ENCODE measurements at places on chromosomes 1 and 21. TPM values are rescaled to one million over a fixed set of nuclear protein-coding genes. Genes with fewer than 3 reads are reported as not detected.

The LRRC3 gene
- 5.8 TPM for total RNA-seq

DNA sequence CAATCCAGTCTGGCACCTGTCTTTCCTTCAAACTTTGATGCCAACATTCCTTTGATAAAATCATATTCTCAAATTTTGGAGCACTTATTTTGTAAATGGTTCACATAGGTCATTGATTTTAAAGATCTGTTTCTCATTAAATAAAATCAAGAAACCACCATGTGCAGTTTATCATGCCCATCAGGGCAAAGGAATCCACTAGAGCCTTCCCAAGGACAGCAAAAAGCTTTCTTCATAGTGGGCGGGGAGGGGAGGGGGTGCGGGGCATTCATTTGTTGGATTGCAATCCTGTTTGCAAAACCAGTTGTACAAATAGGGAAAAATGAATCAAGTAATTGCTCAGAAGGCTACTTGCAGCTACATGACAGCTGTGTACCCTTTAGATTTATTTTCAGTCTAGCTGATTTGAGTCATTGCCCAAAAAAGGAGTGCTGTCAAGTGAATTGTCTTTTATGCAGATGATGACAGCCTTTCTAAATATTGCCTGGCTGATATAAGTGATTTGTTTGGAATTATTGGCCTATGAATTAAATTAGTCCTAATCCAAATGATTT is 23.0 kb downstream of the LRRC8B start:
- no peaks in the 10 kb centered on the region for H3K36me3 ChIP-seq
- H3K4me3 ChIP-seq: no peak overlapping the region
- no peaks in the 10 kb centered on the region for H3K4me1 ChIP-seq
- no peak overlapping the region for H3K27ac ChIP-seq
- H3K27me3 ChIP-seq: no peaks in the 10 kb centered on the region

- H3K27me3 ChIP-seq: peaks cover 2% of the 10 kb centered on the region
- no peak overlapping the region for H3K27ac ChIP-seq
- peaks cover 17% of the 10 kb centered on the region for H3K36me3 ChIP-seq
- no peak overlapping the region for H3K4me3 ChIP-seq
These were observed 51.9 kb downstream of the DNTTIP2 start for GRCh38 chr1:93827128-93827527.

DNA sequence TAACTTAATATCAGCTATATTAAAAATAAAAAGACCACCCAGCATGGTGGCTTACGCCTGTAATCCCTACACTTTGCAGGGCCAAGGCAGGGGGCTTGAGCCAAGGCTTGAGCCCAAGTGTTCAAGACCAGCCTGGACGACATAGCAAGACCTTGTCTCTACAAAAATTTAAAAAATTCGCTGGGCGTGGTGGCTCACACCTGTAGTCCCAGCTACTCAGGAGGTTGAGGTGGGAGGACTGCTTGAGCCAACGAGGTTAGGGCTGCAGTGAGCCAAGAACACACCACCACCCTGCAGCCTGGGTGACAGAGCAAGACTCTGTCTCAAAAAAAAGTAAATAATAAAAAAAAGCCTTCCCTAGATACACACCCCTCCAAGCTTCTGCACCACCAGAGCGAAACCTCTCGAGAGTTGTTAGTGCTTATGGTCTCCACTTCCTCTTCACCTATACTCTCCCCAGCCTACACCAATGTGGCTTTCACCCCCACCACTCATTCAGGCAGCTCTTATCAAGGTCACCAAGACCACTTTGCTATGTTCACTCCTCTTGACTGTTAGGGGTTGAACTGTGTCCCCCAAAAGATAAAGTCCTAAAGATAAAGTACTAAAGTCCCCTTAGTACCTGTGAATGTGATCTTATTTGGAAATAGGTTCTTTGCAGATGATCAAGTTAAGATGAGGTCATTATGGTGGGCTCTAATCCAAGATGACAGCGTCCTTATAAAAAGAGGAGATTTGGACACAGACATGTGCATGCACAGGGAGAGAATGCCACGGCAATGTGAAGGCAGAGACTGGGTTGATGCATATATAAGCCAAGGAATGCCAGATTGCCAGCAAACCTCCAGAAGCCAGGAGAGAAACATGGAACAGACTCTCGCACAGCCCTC is 6.8 kb upstream of the PPP1R15B start:
- peak overlapping the region; percentile 6 for H3K4me3 ChIP-seq
- H3K27me3 ChIP-seq: peaks cover 4% of the 10 kb centered on the region
- H3K36me3 ChIP-seq: peaks cover 4% of the 10 kb centered on the region
- H3K4me1 ChIP-seq: peaks cover 8% of the 10 kb centered on the region
- H3K27ac ChIP-seq: no peak overlapping the region

GRCh38 chr1:4673494-4673893 is 19.1 kb downstream of the AJAP1 start:
- no peak overlapping the region for H3K4me3 ChIP-seq
- H3K27ac ChIP-seq: no peak overlapping the region
- H3K27me3 ChIP-seq: no peaks in the 10 kb centered on the region
- DNase-seq: no peak
- no peaks in the 10 kb centered on the region for H3K4me1 ChIP-seq

The BARHL2 gene
- total RNA-seq: 0.27 TPM

The TXNIP gene
- 126 TPM for total RNA-seq

The S100A7A gene
- total RNA-seq: not detected

DNA sequence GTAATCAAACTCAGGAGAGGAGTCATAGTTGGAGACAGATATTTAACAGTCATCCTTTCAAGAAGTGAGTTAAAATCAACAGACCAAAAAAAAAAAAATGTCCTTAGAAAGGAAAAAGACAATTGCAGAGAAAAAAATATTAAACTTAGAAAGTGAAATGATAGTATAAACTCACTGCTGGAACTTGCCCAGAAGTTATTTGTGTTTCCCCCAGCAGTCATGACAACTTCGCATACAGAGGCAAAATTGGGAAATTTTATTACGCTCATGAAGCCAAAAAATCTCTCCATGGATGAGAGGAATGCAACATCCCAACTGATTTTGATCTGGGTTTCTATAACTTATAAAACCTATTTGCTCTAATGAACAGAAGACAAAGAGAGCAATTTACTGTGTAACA is 198.2 kb downstream of the LRRC7 start:
- H3K4me1 ChIP-seq: no peaks in the 10 kb centered on the region
- H3K27ac ChIP-seq: no peak overlapping the region
- no peaks in the 10 kb centered on the region for H3K27me3 ChIP-seq
- H3K4me3 ChIP-seq: no peak overlapping the region
- H3K36me3 ChIP-seq: no peaks in the 10 kb centered on the region

DNA sequence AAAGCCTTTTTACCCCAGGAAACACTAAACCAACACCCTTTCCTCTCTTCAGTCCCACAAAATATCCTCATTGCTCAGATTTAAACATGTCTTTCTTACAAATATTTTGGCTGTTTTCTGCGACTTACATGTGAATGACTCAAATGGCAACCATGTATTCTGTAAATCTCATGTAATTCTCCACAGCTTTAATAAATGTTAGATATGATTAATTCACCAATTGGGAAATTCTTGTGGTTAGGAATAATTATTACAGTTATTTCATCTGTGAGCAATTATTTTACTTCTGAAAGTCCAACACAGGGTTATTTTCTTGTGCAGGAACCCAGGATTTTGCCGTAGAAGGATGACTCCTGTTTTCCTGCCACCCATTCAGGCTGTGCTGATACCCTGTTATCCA is 431.5 kb downstream of the LMO4 start:
- H3K27me3 ChIP-seq: no peaks in the 10 kb centered on the region
- H3K27ac ChIP-seq: no peak overlapping the region
- DNase-seq: no peak
- no peaks in the 10 kb centered on the region for H3K36me3 ChIP-seq
- no peak overlapping the region for H3K4me3 ChIP-seq

DNA sequence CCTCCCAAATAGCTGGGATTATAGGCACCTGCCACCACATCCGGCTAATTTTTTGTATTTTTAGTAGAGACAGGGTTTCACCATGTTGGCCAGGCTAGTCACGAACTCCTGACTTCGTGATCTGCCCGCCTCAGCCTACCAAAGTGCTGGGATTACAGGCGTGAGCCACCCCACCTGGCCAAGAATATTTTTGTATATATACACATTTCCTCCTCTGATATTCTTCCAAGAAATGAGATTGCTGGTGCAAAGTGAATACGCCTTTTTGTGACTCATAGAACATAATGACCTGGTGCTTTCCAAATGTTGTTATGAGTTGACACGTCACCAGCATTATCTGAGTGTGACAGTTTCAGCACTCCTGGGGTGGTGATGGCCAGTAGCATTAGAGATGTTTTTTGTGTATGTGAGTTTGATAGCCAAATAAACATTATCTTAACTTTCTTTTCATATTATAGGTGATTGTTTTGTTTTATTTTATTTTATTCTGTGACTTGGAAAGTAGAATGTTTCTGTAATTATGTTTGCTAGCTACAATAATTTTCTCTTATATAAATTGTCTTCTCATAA is 54.9 kb downstream of the KCNK1 start:
- peaks cover 4% of the 10 kb centered on the region for H3K27me3 ChIP-seq
- no peak overlapping the region for H3K27ac ChIP-seq
- H3K4me1 ChIP-seq: peaks cover 3% of the 10 kb centered on the region
- no peak for DNase-seq

The TRIM33 gene
- 69.3 TPM for total RNA-seq

DNA sequence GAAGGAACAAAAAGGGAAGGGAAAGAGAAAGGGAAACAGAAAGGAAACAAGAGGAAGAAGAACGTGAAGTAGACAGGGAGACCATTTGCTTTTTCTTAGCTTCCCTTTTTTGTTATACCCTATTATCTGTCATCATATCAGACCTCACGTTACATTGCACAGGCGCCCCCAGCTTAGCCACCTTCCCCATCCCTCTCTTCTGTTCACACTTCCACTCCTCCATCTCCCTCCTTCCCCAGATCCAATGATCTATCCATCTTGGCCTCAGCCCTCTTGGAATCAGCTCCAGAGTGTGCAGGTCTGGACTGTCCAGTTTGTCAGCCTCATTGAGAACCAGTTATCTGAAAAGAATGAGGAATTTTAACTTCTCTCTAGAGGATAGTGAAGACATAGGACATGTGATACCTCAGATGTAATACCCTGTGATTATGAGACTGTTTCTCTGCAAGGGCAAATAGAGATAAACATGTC is 101.1 kb upstream of the ERRFI1 start:
- no peak overlapping the region for H3K27ac ChIP-seq
- H3K4me3 ChIP-seq: no peak overlapping the region
- no peak for DNase-seq

DNA sequence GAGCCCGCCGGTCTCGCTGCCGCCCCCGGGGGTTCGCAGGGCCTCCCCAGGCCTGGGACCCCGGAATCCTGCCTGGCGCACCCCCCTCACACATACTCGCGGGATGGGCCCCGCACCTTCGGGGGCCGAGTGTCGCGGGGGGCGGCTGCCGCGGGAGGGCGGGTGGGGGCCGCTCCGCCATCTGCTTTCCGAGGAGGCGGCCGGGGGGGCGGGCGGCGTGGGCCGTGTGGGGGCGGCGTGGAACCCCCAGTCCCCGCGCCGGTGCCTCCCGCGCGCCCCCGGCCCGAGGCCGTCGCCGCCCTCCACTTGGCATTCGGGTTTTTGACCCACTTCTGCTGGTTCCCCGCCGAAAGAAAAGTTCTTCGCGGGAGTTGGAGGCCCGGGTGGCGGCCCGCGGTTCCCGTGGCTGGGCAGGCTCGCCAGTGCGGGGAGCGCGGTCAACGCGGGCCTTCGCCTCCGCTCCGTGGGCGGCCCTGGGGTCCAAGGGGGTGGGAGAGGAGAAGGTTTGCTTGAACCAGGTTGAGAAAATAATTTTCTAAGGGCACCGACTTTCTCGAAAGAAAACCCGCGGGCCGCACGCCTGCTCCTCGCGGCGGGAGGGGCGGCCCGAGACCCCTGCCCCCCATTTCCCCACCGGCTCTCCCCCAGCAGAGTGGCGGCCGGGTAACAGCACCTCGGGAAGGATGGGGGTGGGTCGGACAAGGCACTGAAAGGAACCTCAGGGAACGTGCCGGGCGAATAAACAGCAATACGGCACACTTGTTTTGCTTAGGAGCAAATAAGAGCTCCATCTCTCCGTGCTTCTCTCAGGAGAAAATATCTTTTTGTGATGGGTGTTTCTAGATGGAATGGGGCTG is 1.6 kb downstream of the PHF13 start:
- H3K27ac ChIP-seq: no peak overlapping the region
- no peaks in the 10 kb centered on the region for H3K36me3 ChIP-seq
- DNase-seq: peak; percentile 36
- H3K4me3 ChIP-seq: peak overlapping the region; percentile 88
- H3K4me1 ChIP-seq: peaks cover 3% of the 10 kb centered on the region

The SEMA4A gene
- 4.0 TPM for total RNA-seq

The KCNJ15 gene
- total RNA-seq: not detected

The SMIM1 gene
- 7.5 TPM for total RNA-seq

DNA sequence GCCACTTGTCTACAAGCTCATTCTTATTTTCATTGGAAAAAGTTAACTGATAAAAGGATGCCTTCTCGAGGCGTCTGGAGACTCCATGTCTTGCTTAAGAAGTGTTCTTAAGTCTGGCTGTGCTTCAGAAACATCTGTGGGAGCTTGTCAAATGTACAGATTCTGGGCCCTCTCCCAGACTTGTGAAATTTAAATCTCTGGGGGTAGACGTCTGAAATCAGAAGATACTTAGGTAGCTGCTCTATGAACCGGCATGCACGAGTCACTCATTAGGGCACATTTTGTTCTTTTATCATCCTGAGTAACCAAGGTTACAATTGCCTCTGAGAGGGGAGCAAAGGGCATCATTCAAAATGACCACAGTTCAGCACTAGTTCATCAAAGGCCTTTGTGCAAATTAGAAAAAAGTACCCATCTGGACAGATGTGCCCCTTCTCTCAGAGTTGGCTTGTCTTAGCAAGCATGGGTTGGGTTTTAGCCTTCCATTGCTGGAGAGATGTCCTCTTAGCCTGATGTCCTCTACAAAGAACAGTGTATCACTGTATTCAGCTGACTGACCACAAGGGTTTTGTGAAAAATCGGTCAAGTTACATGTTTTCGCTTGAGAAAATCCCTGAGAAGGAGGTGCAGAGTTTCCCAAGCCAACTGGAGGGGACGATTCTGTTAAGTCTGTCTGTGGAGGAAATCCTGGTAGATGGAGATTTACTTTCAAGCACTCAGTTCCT is 156.9 kb downstream of the ASTN1 start:
- peaks cover 2% of the 10 kb centered on the region for H3K4me1 ChIP-seq
- no peak overlapping the region for H3K4me3 ChIP-seq
- no peaks in the 10 kb centered on the region for H3K27me3 ChIP-seq
- H3K36me3 ChIP-seq: no peaks in the 10 kb centered on the region

Data from glutamatergic neuron (in vitro differentiated cells).